Stimulated activated CD4-positive, alpha-beta T cell treated with anti-CD3 and anti-CD28 coated beads, Interleukin-1b, Interleukin-23, amount 100 ng/mL, for 24 hours (primary cell): ENCODE measurements at places on chromosomes 11 and 22.
A peak's percentile ranks its signal among the peaks of the same experiment; 100 is the strongest.

GRCh38 chr22:44540756-44541670 is 43.0 kb upstream of the RTL6 start:
- DNase-seq: no peak

- no peak for DNase-seq
Observed at GRCh38 chr22:34917239-34917638, 148.7 kb upstream of the ISX start.

- DNase-seq: no peak
Observed at GRCh38 chr11:65937766-65938165, 7.5 kb upstream of the TSGA10IP start.

DNA sequence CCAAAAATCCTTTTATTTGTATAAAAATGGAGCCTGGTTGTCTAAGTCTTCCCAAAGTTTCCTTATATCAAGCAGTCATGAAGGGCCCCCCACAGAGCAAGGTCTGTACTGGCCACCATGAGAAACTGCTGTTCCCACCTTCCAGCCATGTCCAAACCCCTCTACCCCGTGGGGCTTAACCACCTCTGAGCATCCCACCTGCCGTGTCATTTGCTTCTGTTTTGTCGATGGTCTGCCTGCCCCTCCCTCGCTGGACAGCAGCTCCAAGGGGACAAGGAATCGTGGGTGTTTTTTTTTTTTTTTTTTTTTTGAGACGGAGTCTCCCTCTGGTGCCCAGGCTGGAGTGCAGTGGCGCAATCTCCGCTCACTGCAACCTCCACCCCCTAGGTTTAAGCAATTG is 11.1 kb upstream of the ANO1 start:
- DNase-seq: no peak

DNA sequence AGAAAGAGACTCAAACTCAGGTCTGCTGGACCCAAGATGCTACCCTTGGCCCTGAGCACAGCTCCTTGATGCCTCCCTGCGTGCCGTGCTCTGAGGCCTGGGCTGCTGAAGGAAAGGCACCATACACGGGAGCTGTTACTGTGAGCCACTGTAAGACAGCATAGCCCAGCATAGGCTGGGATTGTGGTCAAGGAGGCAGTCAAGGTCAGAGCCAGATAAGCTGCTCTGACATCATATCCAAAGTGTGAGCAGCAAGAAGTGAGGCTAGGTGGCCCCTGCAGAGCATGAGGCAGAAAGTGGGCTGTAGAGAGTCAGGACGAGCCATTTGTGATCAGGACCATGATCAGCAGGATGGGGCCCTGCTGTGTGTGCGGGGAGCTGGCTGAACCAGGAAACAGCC is 7.7 kb downstream of the SLC22A8 start:
- DNase-seq: no peak

- no peak for DNase-seq
Observed at GRCh38 chr22:29194184-29194583, 11.5 kb upstream of the EMID1 start.

DNA sequence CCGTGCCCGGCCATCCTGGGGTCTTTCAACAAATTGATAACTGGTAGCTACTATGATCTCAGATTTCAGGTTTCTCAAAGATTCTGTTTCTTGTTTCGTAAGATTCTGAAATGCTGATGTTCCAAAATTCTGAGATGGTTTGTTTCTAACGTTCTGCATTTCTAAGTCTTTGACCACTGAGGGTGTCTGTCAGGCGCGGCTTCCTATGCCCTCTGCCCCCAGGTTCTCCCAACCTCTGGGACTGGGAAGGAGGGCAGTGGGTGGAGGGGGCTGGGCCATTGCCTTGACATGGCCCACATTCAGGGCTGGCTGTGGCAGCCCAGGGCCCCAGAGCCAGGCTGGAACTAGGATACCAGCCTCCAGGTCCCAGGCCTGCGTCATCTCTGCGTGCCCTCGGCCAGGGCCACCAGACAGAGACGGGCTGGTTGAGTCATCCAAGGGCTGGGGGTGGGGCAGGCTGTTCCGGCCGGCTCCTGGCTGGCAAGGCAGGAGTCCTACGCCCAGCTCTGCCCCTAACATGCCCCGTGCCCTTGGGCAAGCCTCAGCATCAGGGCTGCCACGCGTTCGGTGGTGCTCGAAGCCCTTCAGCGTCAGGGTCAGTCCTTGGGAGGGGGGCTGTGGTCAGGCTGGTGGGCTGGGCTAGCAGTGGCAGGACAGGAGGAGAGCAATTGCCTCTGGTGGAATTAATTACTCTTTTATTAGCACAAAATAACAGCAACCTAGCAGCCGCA is 5.2 kb downstream of the TMEM134 start:
- no peak for DNase-seq

- DNase-seq: no peak
Observed at GRCh38 chr11:87722756-87723565, 452.3 kb downstream of the RAB38 start.

GRCh38 chr11:1750481-1750839 is at the start of gene IFITM10:
IFITM10 (minus strand) TSS chr11:1750595; CDS start chr11:1750442, 153 bp downstream.
- no peak for DNase-seq

- no peak for DNase-seq
Observed at GRCh38 chr22:47381240-47381639, 618.8 kb downstream of the TBC1D22A start.

DNA sequence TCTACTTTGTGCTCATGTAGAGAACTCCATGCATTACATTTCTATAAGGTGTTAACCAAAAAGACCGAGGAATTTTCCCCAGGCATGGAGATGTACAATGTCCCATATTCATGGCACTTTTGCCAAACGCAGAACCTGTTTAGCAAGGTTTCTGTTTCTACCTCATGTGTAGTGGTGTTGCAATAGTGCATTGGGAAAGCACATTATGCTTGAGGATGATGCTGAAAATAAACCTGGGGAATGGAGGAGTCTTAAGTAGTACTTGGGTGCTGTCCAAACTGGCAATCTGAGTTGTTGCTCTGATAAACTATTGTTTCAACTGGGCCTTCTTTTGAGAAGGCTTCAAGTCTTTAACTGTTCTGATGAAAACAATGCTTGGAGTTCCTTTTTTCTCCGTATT is 11.5 kb upstream of the MUC15 start:
- DNase-seq: no peak

GRCh38 chr11:116577273-116577672 is 195.5 kb downstream of the BUD13 start:
- DNase-seq: no peak

DNA sequence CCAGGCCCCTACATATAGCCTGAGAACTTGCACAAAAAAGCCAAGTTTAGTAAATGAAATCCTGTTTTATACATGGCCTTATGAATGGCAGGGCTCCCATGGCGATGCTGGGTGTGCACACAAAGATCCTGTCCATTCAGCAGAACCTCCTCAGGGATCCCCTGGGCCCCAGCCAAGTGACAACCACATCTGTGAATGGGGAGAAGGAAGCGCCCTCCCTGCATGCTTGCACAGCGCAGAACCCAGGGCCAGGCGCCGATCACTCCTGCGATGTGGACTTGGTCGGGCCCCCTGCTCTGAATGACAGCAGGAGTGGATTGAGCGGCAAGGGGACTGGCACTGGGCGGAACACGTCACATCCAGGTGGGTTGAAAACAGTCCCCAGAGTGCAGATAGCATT is 4.5 kb upstream of the CDC42EP2 start:
- DNase-seq: no peak

GRCh38 chr11:120441592-120441991 is 70.0 kb upstream of the GRIK4 start:
- no peak for DNase-seq

- DNase-seq: no peak
Observed at GRCh38 chr22:40281717-40282116, 64.6 kb upstream of the ADSL start.

DNA sequence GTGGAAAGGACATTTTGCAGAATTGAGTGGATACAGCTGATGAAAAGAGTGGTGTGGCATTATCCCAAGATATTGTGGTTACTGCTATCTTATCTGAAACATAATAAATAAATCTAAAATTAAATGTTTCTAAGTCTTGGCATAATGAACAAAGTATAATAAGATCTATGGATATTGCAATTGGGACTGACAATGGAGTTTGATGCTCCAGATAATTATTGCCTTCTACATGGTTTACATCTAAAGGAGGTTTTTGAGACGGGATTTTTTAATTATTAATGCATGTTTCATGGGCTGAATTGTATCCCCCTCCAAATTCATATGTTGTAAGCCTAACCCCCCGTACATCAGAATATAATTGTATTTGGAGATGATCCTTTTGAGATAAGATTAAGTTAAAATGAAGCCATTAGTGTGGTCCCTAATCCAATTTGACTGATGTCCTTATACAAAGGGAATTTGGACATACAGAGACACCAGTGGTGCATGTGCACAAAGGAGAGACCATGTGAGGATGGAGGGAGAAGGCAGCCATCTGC is 198.5 kb downstream of the MSANTD4 start:
- DNase-seq: no peak

- DNase-seq: no peak
Observed at GRCh38 chr11:88814076-88814475, 251.7 kb downstream of the GRM5 start.

GRCh38 chr11:3903207-3903896 is 47.9 kb downstream of the STIM1 start:
- DNase-seq: no peak

DNA sequence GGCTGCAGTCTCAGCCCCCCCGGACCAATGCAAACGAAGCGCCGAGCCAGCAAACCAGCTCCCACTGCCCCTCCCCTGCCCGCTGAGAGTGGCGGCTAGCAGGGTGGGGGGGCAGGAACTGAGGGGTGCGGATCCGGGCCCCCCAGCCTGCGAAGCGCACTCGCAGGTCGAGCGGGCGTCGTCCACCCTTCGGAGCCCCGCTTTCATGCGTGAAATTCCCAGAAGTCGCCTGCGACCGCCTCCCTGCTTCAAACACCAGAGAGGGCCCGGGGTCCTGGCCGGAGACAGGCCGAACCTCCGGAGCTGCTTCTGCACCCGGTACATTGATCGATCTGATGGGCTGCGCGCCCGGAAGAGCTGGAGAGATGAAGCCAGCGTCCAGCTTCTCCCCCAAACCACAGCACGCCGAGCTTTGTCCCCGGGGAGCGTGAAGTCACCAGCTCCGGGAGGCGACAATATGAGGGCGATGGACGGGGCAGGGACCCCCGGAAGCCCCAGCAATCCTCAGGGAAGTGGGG is 646 bp upstream of the PATZ1 start:
- DNase-seq: peak; percentile 45

GRCh38 chr11:82631722-82632630 is 101.7 kb downstream of the FAM181B start:
- DNase-seq: no peak

DNA sequence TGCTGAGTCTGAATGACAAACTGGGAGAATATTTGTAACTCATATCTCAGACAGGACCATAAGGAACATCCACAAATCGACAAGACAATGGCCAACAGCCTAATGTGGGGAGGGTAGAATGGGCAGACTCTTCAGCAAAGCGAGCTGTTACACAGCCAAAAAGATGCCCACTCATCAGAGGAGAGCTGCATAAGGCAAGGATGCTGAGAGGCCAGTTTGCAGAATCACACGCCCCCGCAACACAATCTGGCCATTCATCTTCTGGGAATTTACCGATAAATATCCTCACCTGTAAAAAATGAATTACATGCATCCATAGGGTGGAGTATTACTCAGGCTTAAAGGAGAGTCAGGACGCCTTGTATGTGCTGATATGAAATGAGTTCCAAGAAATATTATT is 57.5 kb upstream of the SLC22A12 start:
- DNase-seq: no peak

- DNase-seq: no peak
Observed at GRCh38 chr11:19912958-19913892, 200.6 kb downstream of the NAV2 start.

- no peak for DNase-seq
Observed at GRCh38 chr11:62559204-62559603, 12.6 kb upstream of the AHNAK start.

- no peak for DNase-seq
Observed at GRCh38 chr11:46526216-46527215, 67.3 kb downstream of the AMBRA1 start.

GRCh38 chr11:10657308-10658271 is 36.0 kb downstream of the IRAG1 start:
- DNase-seq: no peak

DNA sequence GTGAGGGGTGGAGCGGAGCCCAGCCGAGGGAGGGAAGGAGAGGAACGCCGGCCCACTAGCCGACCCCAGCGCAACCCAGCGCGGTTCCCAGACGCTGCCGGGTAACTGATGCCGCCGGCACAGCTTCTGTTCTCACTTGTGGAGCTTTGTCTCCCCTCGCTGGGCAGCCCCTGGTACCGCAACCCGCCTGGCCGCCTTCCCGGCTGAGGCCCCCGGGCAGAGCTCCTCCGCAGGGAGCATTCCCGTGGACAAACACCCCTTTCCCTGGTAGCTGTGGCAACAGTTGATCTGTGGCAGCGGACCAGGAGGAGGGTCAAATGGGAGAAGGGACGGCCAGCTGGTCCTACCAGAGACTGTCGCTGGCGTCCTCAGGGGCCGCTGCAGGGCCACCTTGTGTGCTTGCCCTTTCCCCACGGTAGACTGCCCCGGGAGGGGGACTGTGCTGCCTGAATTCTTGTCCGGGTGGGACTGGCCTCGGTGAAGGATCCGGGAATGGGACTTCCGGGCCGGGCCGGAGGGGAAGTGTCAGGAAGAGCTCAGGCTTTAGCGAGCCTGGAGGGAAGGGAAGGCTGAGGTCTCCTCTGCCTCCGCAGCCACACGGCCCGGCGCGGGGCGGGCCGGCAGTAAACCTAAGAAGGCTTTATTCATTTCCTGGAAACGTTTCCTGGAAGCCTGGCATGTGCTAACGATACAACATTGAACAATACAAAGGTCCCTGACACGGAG is 468.0 kb downstream of the OPCML start:
- no peak for DNase-seq

DNA sequence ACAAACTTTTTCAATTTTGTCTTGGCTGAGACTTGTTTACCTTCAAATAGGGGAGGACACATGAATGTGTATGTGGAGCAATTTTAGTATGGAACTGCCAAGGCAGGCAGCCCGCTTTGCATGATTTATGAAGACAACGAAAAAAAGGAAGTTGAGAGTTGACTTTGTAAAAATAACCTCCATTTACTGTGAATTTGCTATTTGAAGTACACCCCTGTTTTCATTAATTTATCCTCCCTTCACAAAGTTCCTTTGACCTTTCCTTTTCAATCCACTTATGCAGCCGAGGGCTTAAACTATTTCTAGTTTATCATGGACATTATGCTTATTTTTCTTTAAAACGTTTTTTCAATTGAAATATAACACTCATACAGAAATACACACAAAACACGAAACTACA is 369.6 kb upstream of the CADM1 start:
- no peak for DNase-seq

- no peak for DNase-seq
Observed at GRCh38 chr11:73141031-73141308, 1.1 kb downstream of the FCHSD2 start.

DNA sequence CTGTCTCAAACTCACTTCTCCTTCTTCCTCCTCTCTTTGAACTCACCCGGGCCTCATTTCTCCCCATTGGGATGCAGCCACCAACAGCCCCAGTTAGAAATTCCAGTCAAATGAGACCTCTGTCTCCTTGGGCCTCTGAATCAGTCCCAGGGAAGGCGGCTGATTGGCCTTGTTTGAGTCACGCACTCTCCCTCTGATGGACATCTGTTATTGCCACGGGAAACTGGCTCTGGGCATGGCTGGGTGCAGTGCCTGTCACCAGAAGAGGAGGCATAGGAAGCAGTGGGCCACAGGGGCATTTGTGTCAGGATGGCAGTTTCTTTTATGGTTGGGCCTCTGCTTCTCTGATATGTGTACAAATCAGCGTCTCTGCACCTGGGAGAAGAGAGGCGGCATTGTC is 9.6 kb upstream of the WNT11 start:
- DNase-seq: no peak
